ENCODE measurements at places on chromosomes 6 and 20.
A peak's percentile ranks its signal among the peaks of the same experiment; 100 is the strongest.

- DNase-seq, result no peak
These were observed 499 bp downstream of the TTI1 start for GRCh38 chr20:38032585-38033329.

GRCh38 chr6:53730767-53731166 lies 64.0 kb upstream of the LRRC1 start:
- no peak for DNase-seq

- no peak for DNase-seq
These were observed 22.0 kb upstream of the VSTM2L start for GRCh38 chr20:37880726-37881591.

GRCh38 chr6:97919631-97920030 lies 636.6 kb upstream of the MMS22L start:
- DNase-seq, result no peak

DNA sequence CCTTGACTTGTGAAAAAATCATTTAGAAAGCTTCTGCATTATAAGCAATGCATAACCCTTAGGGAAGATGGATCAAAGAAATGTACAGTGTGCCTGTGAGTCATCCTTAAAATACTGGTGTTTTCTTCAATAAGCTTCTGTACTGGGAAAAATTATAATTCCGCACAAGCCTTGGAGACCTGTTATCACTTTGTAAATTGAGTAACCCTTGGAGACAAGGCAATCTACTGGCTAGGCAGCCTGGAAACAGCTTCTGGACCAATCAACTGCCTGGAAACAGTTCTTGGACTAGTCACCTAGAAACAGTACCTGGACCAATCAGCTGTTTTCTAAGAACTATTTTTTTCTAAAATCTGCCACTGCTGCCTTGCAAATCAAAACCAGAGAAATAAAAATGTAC lies 25.8 kb upstream of the RNGTT start:
- DNase-seq, result no peak

DNA sequence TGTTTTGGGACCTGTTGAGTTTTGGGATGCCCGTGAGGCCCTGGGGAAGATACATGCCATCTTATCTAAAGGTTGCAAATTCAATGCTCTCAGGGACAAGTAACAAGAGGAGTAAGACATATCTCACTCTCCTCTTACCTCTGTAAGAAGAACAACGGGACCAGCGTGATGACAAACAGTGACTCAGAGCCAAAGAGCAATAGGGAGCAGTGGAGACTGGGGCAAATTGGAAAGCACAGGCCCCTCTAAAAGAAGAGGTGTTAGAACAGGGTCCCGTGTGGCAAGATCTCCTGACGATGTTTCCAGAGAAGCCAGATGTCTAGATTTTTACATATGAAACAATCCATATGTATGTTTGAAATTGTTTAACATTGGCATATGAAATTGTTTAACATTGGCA lies 11.6 kb downstream of the TP53RK start:
- DNase-seq, result no peak

GRCh38 chr6:8269872-8270454 lies 165.4 kb downstream of the SLC35B3 start:
- no peak for DNase-seq

- no peak for DNase-seq
These were observed 2.8 kb upstream of the CYP24A1 start for GRCh38 chr20:54176610-54177009.

DNA sequence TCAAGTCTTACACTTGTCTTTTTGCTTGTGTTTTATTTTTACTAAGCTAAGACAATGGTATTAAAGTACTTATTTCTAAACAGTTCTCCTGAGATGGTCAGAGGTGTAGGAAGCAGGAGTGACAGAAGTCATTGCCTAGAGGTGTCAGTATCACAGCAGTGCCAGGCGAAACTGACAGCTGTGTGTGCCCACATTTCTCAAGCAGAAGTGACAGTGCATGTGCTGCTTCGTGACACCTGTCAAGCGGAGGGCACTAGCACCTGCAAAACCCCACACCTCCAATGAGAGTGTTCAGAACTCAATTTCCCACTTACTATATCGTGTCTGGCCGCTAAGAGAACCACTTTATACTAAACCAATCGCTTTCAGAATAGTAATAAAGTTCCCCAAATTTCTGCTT lies 82.8 kb downstream of the SLC23A2 start:
- DNase-seq, result no peak

GRCh38 chr6:7219310-7219709 lies 93.7 kb downstream of the SSR1 start:
- DNase-seq, result no peak

GRCh38 chr20:38941726-38942389 lies 15.6 kb downstream of the FAM83D start:
- no peak for DNase-seq

- DNase-seq, result no peak
These were observed 165.1 kb downstream of the GJA1 start for GRCh38 chr6:121600389-121601168.

DNA sequence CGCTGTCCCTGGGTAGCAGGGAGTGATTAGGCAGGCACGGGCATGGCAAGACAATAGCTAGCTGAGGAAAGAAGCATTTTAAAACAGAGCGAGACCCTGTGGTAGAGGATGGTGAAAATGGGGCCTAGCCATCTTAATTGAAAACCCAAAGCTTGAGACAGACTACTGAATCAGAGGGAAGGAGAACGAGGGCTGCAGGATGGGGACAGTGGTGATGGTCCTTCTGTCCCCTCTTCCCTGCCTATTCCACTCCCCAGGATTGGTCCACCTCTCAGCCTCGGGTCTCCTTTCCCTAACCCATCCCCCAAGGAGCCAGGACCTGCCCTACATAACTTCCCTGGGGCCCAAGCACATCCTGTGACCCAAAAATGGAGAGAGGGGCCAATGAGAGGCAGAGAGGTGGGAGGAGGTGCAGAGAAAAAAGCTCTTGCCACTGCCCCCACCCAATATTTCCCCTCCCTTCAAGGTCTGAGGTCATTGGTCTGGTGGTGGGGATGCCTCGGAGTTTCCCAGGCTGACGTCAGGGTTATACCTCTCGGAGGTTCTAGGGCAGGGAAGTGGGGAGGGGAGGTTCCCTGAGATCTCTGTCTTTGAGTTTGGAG lies 884 bp upstream of the CUTA start:
- no peak for DNase-seq

DNA sequence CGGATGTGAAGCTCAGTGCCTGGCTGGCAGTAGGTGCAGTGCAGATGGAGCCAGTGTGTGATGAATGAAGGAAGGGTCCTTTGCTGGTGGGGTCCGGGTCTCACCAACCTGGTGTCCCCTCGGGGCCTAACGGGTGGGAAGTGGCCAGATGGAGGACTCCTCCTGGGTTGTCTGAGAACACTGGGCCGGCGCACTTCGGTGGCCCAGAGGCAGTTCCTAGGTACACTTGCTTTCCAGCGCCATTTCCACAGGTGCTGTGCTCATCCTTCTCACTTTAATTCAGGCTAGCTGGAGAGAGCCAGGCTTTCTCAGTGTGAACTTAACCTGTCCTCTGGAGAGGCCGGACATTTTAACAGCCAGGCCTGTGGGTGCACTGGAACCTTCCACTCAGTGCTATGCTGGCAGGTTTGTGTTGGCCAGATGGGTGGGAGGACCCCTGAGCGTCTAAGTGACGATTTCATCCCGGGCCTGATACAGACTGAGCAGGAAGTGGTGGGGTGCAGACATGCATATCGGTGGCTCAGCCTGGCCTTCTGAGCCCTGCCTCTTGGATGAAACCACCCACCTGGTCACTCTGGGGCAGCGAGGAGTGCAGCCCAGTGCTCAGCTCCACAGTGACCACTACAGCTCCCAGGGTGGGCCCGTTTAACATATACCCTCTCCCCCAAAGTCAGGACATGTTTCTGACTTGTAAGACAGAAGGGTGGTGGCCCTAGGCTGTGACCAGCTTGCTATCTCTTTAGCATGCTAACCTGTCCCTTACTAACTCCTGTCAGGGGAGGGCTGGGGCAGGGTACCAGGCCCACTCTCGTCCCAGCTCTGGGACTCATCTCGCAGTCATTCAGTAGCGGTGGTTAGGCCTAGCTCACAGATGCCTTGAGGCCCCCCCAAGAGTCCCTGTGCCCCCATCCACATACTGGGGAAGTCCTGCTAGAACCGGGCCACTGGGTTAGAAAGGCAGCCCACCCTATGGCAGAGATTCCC lies 8.2 kb upstream of the PYGB start:
- DNase-seq, result no peak

GRCh38 chr6:108594640-108595039 lies 33.9 kb downstream of the FOXO3 start:
- no peak for DNase-seq

DNA sequence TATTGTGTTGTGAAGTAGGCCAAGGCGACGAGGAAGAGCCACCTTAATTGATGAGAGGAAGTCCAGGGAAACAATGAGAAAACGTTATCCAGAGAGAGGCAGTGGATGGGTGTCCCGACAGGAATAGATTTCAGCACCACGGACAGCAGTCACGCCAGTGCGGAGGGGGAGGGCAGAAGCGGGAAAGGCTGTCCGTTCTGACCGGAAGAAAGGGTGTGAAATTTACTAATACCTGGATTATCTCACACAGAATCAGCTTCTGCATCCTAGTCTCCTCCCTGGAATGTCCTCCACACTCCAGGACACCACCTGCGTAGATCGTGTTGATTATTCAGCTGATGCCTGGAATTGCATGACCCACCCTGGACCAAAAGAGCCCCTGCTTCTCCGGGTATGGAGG lies 7.4 kb upstream of the BPIFA3 start:
- peak; percentile 21 for DNase-seq

- DNase-seq, result no peak
These were observed 264.5 kb downstream of the KIF16B start for GRCh38 chr20:16308754-16309153.

GRCh38 chr6:15058200-15059061 lies 187.4 kb upstream of the JARID2 start:
- DNase-seq, result no peak

Measured in activated naive CD4-positive, alpha-beta T cell treated with anti-CD3 and anti-CD28 coated beads, Interleukin-2, amount 50 U/mL, for 16 hours (primary cell).